Esophagus squamous epithelium (tissue), 5 donors: ENCODE measurements at places on chromosomes 11 and 22.

DNA sequence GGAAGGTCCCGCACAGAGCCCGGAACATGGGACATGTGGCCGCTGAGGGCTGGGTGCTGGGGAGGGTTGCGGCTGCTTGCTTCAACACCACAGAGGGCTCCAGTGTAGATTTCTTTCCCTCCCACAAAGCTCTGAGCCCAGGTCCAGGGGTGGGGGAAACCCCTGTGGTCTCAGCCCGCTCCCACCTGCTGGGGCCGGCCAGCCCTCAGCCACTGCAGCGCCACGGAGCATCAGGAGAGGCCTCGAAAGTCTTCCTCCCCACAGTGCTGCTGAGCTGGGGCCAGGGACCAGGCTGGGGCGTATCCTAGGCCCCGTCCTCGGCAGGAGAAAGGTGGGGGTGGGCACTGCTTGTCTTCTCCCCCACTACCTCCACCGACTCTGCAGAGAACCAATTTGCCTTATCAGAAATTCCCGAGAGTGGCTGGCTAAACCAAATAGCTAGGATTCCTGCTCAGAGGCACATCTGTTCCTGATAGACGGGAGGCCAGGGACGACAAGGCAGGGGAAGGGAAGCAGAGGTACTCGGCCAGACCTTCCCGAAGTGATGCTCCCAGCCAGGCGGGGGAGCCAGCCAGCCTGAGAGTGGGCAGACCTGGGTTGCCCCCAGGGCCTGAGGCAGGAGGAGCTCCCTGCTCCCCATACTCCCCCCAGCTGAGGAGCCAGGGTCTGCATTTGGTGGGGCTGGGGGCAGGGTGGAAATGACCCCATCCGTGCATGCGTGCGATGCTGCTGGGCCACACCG lies 18.7 kb downstream of the IGF2 start:
- DNase-seq = no peak

DNA sequence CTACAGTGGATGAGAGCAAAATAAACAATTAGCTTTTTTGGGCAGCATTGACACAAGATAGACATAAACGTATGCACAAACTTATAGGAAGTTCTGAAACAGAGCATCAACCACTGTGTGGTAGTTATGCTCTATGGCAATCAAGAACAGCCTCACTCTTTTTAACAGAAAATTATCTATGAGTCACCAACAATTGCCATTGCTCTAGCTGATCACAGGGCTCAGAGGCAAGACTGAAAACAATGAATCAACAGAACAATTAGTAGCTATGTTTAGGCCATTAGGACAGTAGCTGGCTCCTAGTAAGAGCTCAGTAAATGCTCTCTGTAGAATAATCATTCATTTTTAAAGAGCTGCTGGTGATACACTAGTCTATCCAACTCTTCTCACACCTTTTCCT lies 34.9 kb upstream of the PICALM start:
- no peak for DNase-seq

GRCh38 chr11:121829159-121829643 lies 286.8 kb downstream of the BLID start:
- no peak for DNase-seq

- DNase-seq = no peak
Observed at GRCh38 chr11:122920579-122920978, 38.0 kb downstream of the JHY start.

DNA sequence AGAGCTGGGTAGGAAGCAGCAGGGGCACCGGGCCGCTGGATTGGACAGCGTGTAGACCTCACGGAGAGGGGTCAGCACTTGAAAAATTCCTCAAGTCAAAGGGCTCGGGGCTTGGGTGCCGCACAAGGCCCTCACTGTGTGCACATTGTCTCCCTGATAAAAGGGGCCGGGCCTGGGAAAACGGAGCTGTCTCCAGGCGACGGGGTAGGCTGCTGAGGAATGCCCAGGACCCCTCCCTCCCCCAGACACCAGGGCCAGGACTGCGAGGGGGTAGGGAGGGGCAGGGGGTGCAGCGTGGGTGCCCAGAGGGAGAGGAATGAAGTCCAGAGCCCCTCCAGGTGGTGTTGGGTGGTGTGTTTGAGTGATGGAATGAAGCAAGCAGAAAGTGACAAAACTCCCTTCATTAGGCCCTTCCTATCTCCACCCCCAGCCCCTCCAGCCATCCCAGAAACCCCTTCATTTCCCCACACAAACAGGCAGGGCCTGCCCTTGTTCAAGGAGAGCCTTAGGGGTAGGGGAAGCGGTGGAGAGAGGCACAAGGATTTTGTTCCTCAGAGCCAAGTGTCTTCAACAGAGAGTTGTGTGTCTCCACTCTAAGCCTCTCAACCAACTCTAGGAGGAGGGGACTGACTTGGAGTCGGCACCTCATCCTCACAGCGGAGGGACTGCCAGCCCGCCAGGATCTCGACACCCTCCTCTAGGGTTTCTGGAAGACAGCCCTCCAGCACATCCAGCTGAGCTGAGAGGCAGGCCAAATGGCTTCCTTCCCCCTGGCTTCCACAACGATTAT lies 63.9 kb downstream of the SYN3 start:
- no peak for DNase-seq

- no peak for DNase-seq
Observed at GRCh38 chr22:40452730-40453487, 82.5 kb downstream of the SGSM3 start.

DNA sequence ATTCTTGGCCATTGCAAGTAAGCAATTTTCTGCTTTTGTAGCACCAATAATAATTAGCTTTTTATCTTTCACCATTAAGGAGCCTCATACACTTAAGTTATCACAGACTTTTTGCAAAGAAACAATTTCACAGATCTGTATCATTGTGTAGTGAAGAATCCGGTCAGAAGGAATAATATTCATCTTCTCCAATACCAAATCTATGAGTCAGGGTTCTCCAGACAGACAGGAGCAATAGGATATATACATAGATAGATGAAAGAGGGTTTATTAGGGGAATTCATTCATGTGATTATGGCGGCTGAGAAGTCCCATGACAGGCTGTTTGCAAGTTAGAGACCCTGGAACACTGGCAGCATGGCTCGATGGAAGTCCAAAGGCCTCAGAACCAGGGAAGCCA lies 82.9 kb upstream of the UBASH3B start:
- DNase-seq = no peak

DNA sequence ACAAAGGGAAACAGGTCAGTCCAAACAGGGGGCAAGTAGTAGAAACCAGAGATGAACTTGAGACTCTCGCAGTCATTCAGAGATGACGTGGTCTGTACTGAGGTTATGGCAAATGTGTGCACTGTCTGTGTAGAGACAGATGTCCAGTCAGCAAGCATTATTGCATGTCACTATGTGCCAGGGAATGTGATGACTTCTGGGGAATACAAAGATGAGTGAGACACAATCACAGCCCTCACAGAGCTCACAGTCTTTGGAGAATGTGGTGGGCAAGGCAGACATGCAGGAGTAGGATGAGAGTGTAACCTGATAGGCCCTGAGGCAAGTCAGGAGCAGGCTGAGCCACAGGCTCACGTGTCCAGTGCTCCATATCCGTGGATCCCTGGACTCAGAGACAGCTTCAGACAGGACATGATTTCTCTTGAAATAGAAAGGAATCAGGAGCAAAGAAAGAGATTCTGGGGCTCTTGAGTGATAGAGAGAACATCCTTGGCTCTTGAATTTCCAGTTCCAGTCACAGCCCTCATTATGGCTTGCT lies 550.7 kb downstream of the ETS1 start:
- no peak for DNase-seq

- DNase-seq = no peak
Observed at GRCh38 chr22:30251711-30252110, 5.2 kb upstream of the LIF start.

DNA sequence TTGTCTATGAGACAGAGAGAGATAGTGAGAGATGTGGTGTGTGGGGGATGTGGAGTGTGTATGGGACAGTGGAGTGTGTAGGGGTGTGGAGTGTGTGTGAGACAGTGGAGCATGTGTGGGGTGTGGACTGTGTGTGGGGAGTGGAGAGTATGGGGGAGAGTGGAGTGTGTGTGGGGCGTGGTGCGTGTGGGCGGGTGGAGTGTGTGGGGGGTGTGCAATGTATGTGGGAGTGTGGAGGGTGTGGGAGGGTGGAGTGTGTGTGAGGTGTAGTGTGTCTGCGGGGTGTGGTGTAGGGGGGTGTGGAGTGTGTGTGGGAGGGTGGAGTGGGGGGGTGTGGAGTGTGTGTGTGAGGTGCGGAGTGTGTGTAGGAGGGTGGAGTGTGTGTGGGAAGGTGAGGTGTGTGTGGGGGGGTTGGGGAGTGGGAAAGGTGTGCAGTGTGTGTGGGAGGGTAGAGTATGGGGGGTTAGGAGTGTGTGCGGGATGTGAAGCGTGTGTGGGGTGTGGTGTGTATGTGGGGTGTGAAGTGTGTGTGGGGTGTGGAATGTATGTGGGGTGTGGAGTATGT lies 356.9 kb downstream of the CADM1 start:
- no peak for DNase-seq

GRCh38 chr22:35335936-35336781 lies 36.5 kb downstream of the TOM1 start:
- no peak for DNase-seq

- DNase-seq = no peak
Observed at GRCh38 chr11:64542172-64543125, 48.6 kb upstream of the SLC22A12 start.

DNA sequence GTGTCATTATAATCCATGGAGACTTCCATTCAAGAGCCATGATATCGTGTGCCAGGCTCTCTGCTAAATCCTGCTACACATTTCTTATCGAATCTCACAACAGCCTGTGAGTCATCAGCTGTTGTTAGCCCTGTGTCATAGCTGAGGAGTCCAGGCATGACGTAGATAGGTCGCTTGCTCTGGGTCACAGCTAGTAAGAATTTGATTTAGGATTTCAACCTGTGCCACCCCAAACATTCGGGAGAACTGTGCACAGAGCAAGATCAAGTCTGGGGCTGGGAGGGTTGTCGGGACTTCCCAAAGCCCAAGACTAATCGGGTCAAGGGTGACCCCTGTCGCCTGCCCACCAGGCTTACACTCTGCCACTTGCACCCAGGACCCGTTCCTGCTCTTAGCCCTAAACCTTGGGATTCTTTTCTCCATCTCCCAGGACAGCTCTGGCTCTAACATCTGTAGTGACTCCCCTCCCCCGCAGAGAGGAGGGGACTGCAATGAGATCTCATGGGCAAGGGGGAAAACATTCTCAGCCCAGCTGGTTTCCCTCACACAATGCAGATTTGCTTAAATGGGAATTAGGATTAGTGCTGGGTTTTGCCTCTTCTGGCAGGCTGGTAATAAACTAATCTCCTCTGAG lies 34.3 kb downstream of the TSPAN18 start:
- no peak for DNase-seq

DNA sequence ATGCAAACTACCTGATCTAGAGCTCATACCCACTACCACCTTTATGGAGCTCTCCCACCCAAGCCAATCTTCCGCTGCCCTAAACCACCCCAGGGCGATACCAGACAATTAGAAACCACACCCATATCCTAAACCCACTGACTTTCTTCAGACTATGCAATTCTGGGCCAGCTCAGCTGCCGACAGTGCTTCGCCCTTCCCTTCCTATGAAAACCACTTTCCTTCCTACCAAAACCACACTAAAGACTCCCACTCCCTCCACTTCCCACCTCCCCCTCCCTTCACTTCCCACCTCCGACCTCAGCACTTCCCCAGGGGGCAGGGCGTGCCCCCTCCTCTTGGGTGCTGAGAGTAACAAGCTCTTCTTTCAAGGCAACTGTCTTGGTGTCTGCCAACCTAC lies 25.1 kb downstream of the B3GAT1 start:
- DNase-seq = no peak

DNA sequence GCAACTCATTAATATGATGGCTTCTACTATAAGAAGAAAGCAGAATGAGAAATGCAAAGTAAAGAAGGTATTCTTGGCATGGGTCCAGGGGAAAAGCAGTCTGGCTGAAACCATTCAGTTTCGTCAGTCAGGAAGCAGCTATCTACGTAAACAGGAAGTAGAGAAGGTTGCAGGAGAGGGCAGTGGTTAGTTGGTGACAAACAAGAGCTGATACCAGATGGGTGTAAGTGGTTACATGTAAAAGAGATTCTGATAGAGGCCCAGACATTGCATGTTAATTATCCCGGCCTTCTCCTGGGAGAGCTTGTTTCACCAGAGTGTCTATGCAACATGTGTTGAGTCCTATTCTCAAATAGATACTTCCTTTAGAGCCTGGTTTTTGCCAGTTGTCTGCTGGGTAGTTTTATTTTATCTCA lies 58.4 kb upstream of the PSMA1 start:
- DNase-seq = peak; percentile 7

DNA sequence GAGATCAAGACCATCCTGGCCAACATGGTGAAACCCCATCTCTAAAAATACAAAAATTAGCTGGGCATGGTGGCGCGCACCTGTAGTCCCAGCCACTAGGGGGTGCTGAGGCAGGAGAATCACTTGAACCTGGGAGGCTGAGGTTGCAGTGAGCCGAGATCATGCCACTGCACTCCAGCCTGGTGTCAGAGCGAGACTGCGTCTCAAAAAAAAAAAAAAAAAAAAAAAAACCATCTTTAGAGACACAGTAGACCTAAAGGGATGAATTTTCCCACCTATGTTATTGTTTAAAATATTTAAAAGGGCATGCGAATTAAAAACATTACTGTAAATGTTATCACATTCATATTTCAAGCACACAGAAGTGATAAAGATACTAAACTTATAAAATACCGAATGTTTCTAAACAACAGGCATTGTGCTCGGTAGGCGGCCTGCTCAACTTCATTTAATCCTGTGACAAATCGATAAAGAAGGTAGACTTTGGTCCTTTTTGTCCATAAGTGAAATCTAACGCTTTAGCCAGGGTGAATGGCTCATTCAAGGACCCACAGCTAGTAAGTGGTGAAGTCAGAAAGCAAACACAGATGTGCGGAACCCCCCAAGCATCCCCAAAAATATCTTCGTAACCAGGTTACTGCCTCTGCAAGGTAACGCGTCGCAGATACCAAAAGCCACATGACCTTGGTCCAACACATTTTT lies 16.1 kb downstream of the NCAPD3 start:
- DNase-seq = no peak

DNA sequence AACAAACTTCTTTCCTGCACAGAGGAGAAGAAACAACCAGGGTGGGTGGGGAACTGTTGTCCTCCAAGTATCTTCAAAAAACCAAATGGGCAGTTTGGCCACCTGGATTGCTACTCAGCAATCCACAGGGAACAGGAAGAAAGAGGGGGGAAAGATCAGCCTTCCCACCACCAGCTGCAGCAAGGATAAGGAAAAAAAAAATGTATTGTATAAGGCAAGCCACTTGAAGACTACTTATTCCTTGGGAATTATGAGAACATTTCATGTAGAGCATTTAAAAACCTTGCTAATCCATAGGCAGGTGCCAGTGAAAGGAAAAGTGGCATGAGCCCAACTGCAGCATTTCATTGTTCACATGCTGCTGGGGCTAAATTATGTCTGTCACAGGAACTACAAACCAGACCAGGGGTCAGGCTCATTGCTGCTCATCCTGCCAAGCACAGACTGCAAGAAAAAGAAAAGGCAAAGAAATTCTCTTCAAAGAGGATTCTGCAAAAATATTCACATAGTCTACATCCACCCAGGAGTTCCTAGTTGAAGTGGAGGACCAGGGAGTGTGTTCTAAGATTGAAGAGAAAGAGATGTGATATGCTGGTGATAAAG lies 2.2 kb downstream of the RAB30 start:
- DNase-seq = no peak

GRCh38 chr11:35748644-35749043 lies 86.1 kb downstream of the TRIM44 start:
- DNase-seq = no peak

- DNase-seq = no peak
Observed at GRCh38 chr11:71238285-71238875, 14.0 kb downstream of the SHANK2 start.

- DNase-seq = no peak
Observed at GRCh38 chr11:15035283-15035682, 38.1 kb upstream of the CALCB start.
